ENCODE measurements at places on chromosomes 11 and 22.
A peak's percentile ranks its signal among the peaks of the same experiment; 100 is the strongest.

GRCh38 chr22:46660604-46661201 lies 40.5 kb downstream of the GRAMD4 start:
- peak; percentile 24 for DNase-seq

- no peak for DNase-seq
Observed at GRCh38 chr11:128519338-128519737, 68.0 kb downstream of the ETS1 start.

GRCh38 chr22:26580240-26580962 lies 9.5 kb downstream of the TPST2 start:
- no peak for DNase-seq

DNA sequence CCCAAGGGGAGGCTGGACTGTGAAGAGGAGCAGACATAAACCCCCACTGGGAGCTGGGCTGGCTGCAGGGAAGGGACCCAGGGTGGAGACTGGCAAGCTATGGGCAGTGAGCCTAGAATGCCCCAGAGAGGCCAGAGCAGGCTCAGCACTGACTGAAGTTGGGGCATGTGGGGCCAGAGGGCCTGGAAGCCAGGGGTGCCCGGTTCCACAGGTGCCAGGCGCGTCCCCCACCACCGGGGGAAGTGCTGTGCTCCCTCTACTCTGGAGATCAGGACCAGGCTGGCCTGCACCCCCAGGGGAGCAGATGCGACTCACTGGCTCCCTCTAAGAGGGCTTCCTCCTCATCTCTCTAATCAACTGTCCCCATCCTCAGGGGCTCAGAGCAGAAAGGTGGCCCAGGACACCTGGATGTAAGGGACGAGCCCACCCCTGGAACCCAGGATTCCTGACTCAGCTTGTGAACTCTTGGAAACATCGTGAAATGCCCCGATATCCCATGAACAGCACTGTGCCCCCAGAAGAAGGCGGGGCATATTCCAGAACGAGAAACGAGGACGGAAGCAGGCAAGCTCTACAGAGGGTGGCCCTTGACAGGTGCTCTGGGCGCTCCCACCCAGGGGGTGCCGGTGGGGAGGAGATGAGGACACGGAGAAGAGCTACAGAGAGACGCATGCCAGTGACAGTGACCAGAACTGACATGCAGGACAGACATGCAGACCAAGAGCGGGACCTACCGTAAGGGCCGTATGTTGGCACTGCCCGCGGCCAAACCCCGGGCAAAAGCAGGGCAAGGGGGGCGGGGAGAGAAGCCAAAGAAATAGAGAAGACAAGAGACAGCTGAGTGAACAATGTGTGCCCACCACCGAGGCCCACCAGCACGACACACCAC lies 20.4 kb downstream of the MAFF start:
- no peak for DNase-seq

DNA sequence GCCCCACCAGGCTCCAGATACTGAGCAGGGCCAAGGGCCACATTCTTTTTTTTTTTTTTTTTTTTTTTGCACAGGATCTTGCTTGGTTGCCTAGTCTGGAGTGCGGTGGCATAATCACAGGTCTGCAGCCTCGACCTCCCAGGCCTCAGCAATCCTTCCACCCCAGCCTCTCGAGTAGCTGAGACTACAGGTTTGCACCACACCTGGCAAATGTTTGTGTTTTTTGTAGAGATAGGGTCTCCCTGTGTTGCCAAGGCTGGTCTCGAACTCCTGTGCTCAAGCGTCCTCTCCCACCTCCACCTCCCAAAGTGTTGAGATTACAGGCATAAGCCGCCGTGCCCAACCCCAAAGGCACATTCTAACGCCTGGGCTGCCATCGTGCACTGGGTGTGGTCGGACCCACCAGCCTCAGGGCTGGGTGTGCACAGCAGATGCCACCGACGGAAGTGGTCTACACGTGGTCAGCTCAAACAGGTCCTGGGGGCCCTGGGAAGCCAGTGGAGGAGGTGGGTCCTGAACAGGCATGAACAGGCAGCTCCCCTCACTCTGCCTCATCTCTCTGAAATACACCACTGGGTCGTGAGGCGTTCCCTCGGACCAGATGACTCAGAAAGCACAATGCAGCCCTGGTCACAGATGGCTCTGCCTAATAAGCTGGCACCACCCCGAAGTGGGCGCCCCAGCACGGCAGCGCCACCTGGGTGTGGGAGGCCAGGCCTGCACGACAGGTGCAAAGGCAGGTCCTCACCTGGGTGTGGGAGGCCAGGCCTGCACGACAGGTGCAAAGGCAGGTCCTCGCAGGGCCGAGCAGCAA lies 5.1 kb upstream of the B4GALNT4 start:
- peak; percentile 75 for DNase-seq

GRCh38 chr22:31087744-31088215 lies 6.7 kb downstream of the SMTN start:
- no peak for DNase-seq

Data from Calu3 (cell line).